Suprapubic skin (tissue), 4 donors: ENCODE measurements at places on chromosomes 5 and 9. TPM values are rescaled to one million over a fixed set of nuclear protein-coding genes. Genes with fewer than 3 reads are reported as not detected.

DNA sequence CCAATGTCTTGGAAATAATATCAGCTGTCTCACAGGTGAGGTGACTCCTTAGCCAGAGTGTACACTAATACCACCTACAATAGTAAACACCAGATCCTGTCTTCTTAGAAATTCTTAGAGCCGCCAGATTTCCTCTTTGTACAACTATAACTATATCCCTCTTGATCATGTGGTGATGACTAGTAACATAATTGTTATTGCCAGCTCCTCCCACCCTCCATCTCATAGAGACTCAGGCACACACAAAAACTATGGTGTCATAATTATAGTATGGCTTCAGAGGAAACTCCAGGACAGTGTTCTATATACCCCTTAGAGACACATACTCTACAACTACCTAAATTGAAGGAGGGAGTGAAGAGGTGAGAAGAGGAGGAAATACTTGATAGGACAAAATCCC lies 33.1 kb downstream of the PGGT1B start:
- no peak for DNase-seq

DNA sequence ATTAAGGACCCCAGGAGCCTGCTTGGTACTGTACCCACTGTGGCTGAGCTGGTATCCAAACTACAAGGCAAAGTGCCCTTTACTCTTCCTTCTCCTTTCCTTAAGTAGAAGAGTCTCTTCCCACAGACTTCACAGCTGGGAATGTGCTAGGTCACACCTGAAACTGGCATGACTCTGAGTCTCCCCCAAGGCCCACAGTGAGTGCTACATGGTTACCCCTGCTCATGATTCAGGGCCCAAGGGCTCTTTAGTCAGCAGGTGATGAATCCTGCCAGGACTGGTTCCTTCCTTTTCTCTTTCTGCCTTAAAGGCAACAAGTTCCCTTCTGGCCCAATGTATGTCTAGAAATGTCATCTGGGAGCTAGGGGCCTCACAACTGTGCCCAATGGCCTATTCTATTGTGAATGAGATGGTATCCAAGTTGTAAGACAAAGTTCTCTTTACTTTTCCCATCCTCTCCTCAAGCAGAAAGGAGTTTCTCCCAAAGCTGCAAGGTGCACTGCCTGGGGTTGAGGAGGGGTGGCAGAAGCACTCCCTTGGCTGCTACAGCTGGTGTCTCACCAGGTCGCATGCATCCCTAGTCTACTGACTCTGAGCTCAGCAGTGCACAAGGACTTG lies 134.4 kb downstream of the TMEM38B start:
- no peak for DNase-seq

The YTHDC2 gene
- 20.9 TPM for total RNA-seq

- no peak for DNase-seq
Observed at GRCh38 chr5:102531506-102531905, 32.7 kb upstream of the SLCO6A1 start.

The SPINK6 gene
- 2.3 TPM for total RNA-seq

- DNase-seq, result no peak
Observed at GRCh38 chr5:43315263-43315662, 2.1 kb upstream of the HMGCS1 start.

DNA sequence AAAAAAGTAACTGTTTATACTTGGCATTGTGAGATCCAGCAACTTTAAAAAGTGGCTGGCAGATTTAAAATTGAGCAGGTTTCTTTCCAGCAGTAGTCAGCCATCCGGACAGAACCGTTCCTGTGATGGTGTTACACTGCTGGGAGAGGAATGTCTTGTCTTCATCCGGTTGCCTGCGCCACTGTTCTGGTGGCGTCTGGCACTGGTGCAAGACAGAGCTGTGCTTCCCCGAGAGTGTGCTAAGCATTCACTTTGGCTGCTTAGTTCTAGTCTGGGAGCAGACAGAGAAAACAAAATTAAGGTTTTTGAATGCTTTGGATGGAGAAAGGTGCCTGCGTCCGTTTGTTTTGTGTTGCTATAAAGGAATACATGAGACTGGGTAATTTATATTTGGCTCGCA lies 35.5 kb upstream of the CREBRF start:
- peak; percentile 16 for DNase-seq

DNA sequence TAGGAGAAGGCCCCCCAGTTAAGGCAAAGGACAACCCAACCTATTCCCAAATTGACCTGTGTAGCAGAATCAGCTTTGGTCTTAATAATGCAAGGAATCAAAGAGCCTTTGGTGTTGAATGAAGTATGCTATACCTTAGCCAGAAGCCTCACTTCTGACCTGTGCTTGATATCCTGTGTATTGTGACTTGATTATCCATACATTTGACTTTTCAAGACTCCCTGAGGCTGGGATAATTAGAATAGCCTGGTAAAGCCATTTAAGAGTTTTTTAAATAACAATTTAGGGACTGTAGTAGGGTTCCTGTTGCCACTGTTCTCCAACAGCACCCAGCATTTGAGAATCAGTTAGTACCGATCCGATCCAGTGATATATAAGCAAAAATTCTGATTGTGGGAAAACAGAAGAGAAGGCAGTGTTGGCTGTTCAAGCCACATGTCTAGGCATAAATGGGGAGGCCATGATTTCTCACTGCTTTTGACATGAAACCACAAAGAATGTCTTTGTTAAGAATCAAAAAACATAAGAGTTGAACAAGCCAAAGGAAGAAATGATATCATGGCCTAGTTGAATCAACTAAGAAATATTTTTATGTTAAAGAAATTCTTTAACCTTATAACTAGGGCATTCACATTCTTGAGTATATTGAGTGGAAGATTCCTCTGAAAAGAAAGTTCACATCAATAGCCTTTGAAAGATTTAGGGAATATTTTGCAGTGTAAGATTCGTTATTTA lies 98.9 kb downstream of the F2RL2 start:
- DNase-seq, result no peak

The LCN1 gene
- total RNA-seq, result not detected

DNA sequence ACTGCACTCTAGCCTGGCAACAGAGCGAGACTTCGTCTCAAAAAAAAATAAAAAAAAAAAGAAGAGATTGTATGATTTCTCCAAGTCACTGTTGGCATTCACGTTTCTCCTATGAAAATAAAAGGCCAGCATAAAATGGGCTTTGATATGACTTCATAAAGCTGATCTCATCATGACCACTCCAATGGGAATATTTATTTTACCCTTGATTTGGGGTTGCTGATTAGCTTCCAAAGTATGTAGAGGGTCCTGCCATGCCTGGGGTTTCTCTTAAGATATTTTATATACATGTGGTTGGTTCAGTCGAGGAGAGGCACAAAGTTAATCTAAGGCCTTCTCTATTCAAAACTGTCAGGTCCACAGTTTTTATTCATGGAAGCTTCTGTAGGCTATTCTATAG lies 247.0 kb upstream of the TNC start:
- no peak for DNase-seq

The ELL2 gene
- 128 TPM for total RNA-seq
